ENCODE measurements at places on chromosomes 5 and 9. TPM values are rescaled to one million over a fixed set of nuclear protein-coding genes. Genes with fewer than 3 reads are reported as not detected.

AGXT2 gene
- not detected for polyA plus RNA-seq

SLC35D2 gene
- 11.0 TPM for polyA plus RNA-seq

SMIM32 gene
- not detected for polyA plus RNA-seq

LHX6 gene
- polyA plus RNA-seq, result not detected

TXNDC8 gene
- polyA plus RNA-seq, result not detected

LCN15 gene
- not detected for polyA plus RNA-seq

PCDHA12 gene
- not detected for polyA plus RNA-seq

PCDHGA6 gene
- 0.08 TPM for polyA plus RNA-seq

ENTPD8 gene
- not detected for polyA plus RNA-seq

SLF1 gene
- polyA plus RNA-seq, result 3.9 TPM

MAPK9 gene
- polyA plus RNA-seq, result 19.4 TPM

MOB3B gene
- polyA plus RNA-seq, result 7.1 TPM

SURF6 gene
- 13.4 TPM for polyA plus RNA-seq

CDC23 gene
- 16.1 TPM for polyA plus RNA-seq

PDE8B gene
- not detected for polyA plus RNA-seq

MAMDC2 gene
- not detected for polyA plus RNA-seq

TCF7 gene
- polyA plus RNA-seq, result 41.7 TPM

CPLANE1 gene
- 2.5 TPM for polyA plus RNA-seq

HIGD2A gene
- 242 TPM for polyA plus RNA-seq

TGFBI gene
- 7.1 TPM for polyA plus RNA-seq

PCDHGB7 gene
- polyA plus RNA-seq, result 0.21 TPM

ARL14EPL gene
- 0.69 TPM for polyA plus RNA-seq

CER1 gene
- not detected for polyA plus RNA-seq

CDKN2A gene
- polyA plus RNA-seq, result 13.9 TPM

AFAP1L1 gene
- not detected for polyA plus RNA-seq

ARID3C gene
- not detected for polyA plus RNA-seq

FOXD1 gene
- not detected for polyA plus RNA-seq

PTGES gene
- polyA plus RNA-seq, result not detected

SPATA31A3 gene
- polyA plus RNA-seq, result not detected

ISL1 gene
- polyA plus RNA-seq, result not detected

HAVCR1 gene
- not detected for polyA plus RNA-seq

PCDH12 gene
- polyA plus RNA-seq, result 0.29 TPM

ATP10B gene
- polyA plus RNA-seq, result 1.0 TPM

FAM78A gene
- polyA plus RNA-seq, result 18.3 TPM

TRPM3 gene
- polyA plus RNA-seq, result not detected

F2R gene
- 1.2 TPM for polyA plus RNA-seq

CARD9 gene
- 0.26 TPM for polyA plus RNA-seq

Data from IgD-negative memory B cell (primary cell).